Gastrocnemius medialis (tissue), 4 donors: ENCODE measurements at places on chromosomes 1 and 21.

DNA sequence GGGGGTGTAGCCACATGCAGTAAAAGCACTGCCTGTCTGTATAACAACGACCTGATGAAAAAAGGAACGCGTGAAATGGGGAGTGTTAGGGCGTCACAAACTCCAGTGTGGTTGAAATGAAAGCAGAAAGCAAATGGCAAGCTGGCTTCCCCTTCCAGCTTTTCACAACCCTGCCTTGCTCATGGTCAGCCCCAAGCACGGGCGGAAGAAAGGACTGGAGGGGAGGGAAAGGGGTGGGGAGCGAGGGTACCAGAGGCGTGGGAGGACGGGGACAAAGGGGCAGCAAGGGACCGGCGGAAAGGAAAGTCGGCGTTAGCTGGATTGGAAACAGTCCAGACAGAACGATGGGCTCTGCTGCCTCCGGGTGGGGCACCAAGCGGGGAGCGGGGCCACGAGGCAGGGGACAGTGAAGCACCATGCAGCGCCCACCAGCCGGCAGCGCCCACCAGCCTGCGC, 9.6 kb downstream of the VPS26C start:
- DNase-seq, result no peak

DNA sequence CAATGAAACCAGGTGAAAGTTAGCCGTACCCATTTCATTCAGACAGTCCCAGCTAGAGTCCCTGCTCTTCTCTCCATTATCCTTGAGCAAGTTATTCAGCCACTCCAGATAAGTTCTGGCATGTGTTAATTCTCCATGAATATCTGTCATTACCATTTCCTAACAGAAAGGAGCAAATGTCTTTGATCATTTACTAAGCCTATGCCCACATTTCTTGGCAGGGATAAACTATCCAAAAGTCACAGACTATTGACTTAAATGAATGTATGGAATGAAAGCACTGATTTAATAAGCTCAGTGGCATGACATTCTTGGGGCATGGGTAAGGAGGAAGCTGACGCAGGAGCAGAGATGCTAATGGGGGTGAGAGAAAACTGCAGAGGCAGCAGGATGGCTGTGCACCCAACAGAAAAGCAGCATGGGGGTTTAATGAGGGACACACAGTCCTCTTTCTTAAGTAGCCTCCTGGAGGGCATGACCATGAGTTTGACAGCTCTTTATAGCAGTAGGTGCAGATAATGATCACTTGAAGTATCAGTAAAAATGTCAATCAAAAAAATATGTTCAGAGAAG, 17.6 kb upstream of the DHCR24 start:
- DNase-seq, result no peak

DNA sequence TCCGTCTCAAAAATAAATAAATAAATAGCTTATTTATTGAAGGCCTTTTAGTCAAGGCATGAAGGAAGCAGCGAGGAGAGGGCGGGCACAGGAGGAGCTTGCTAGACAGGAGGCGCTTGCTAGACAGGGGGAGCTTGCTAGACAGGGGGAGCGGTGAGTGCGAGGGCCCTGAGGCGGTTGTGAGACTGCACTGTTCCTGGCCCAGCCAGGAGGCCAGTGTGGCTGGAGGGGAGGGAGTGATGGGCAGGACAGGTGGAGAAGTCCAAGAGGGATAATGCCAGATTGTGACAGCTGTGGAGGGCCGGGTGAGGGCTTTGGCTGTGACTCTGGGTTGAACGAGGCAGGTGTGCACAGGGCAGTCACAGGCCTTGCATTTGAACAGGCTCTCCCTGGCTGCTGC, 18.2 kb downstream of the KIF17 start:
- peak; percentile 38 for DNase-seq

DNA sequence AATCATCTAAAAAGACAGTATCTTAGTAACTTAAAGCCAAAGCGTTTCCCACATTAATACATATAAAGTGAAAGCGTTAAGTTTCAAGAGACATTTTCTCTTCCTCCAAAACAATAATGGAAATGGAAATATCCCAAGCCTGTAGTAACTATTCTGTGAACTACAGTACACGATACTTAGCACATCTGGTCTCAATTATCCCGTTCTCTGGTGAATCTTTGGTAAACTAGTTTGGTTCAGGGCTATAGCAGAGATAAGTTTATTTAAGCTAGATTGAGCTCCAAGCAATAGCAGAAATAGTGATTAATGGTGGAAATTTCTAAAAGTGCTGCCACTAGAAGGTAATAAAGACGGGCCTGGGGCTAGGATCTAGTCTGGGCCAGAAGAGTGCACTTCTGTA, 55.2 kb downstream of the PCNX2 start:
- DNase-seq, result no peak

GRCh38 chr1:118122234-118123004, 62.6 kb downstream of the SPAG17 start:
- no peak for DNase-seq

DNA sequence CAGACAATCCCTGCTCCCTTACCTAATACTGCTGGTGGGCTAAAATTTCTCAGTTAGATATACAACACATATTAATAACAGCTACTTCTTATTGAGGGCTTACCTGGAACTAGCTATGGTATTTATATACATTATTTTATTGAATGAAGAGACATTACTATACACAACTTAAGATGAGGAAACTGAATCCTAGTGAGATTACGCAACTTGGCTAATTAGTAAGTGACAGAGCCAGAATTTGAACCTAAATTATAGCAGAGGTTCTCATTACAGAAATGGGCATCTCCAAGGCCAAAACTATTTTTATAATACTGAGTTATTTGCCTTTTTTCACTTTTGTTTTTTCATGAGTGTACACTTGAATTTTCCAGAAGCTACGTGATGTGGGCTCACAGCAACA, 44.5 kb upstream of the SMYD2 start:
- no peak for DNase-seq

- no peak for DNase-seq
Measured at GRCh38 chr1:191261111-191261510, 783.4 kb upstream of the BRINP3 start.
